NCI-H1694 (cell line): ENCODE measurements at places on chromosomes 12 and 14.

DNA sequence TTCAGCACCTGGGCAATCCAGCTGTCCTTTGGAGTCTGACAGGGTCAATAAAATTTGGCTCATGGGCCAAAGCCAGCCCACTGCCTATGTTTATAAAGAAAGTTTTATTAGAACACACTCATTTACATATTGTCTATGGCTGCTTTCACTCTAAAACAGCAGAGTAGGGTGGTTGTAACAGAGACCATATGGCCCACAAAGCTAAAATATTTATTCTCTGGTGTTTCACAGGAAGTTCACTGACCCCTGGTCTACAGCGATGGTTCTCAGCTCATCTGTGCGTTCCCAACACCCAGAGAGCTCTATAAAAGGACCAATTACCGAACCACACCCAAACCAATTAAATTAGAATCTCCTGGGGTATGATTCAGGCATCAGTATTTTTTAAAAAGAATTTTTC is 37.7 kb upstream of the RTRAF start:
- no peak for DNase-seq

GRCh38 chr14:23407516-23408306 is at the start of gene MYH6:
Gene MYH6 (minus strand): TSS chr14:23408273. CDS start chr14:23407223, 1,050 bp downstream.
- no peak for DNase-seq

- DNase-seq, result no peak
These were observed 612.5 kb downstream of the FSCB start for GRCh38 chr14:43894534-43894933.

DNA sequence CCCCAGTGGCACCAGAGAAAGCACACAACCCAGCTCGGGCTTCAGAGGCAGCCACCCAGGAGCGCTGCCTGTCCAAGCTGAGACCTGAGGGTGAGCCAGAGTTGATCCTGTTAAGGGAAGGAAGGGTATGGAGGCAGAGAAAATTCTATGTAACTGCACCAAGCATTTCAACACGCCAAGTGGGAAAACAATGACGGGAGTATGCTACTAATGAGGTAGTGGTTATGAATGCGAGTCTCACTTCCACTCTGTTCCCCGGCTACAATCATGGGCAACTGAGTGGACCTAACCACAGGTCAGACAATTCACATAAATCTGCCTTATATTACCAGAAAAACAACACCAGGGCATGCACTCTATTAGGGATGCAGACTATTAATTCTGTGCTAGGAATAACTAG is 9.9 kb downstream of the ATG14 start:
- DNase-seq, result no peak

GRCh38 chr12:95142431-95143151 is 69.2 kb upstream of the NR2C1 start:
- DNase-seq, result no peak

DNA sequence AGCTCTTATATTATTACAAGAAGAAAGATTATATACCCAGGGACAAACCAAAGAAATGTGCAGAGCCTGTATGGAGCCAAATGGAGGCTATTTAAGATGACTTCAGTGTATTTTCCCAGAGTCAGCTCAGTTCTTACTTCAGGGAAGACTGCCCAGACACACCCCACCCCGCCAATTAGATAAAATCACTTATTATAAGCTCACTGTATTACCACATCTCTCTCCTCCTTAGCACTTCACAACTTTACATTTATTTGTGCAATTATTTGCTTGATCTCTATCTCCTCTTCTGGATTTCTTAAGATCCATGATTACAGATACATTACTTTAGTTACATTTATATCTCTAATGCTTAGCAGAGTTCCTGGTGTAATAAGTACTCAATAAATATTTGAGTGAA is 24.7 kb upstream of the WDR89 start:
- no peak for DNase-seq

DNA sequence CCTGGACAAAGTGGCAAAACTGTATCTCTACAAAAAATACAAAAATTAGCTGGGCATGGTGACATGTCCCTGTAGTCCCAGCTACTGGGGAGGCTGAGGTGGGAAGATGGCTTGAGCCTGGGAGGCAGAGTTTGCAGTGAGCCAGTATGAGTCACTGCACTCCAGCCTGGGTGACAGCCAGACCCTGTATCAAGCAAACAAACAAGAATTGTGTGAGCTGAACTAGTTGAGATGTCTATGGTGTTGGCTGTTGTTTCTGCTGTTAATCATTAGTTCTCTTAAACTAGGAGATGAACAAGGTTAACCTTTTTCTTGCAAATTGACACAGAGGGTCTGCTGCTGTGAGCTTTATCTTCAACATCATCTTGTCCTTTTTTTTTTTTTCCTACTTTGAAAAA is 23.6 kb downstream of the RASSF3 start:
- DNase-seq, result no peak

GRCh38 chr12:11978726-11979384 is 91.9 kb upstream of the BCL2L14 start:
- DNase-seq, result no peak

DNA sequence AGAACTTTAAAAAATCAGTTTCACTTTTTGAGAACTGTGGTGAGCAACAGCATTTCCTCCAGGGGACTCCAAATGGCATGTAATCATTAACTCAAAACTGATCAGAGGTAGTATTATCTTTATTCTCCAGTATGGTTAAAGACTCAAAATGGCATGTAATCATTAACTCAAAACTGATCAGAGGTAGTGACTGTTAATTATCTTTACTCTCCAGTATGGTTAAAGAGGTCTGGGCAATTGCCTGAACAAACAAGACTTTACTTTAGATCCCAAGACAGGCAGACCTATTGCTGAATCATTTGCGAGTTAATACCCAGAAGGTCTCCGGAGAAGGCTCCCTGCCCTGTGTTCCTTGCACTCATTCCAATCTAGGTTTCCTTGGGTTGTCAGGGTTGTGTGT is 6.6 kb upstream of the ACADS start:
- DNase-seq, result no peak

DNA sequence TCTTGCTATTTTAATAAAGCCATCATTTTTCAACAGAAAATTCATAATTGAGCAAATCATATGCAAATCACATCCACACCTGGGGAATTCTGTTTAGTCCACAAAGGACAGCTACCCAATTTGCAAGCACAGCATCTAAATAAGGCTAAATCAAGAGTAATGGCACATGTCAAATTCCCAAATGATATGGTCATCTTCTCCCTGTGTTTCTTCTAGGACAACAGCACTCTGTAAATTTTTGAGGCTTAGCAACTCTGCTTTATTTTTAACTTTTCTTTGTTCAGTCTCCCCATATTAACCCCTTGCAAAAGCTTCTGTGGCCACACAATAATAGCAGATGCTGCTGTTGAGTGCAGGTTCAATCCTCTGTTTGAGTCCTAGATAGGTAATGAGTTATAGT is 155.6 kb upstream of the DAAM1 start:
- no peak for DNase-seq

- no peak for DNase-seq
These were observed 69.1 kb downstream of the VCPKMT start for GRCh38 chr14:50047274-50047676.

DNA sequence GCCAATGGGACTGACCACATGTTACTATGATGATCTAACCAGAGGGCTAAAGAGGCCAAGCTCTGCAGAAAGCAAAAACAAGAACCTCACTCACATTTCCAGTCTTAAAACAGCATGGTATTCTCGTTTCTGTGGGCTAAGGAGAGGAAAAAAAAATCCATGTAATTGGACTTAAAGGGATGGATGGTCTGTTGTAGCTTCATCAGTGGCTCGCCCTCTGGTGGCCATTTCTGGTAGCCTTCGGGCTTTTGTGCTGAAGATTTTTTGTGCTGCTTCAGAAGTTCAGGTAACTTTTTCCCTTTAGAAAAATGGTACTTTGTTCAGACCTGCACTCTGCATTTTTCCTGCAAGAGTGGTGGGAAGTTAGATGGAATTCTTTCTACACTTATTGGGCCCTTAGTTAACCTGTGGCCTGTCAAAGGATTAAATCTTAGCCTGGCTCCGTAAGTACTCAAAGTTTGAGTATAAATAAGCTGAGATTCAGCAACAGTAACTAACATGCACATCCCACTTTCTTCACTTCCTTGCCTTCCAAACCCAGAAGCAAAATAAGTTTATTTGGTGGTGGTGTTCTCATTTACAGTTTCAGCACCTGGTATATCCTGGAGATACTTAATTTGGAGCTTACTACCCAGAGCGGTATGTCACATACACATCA is 22.3 kb downstream of the DCAF4 start:
- peak; percentile 65 for DNase-seq

DNA sequence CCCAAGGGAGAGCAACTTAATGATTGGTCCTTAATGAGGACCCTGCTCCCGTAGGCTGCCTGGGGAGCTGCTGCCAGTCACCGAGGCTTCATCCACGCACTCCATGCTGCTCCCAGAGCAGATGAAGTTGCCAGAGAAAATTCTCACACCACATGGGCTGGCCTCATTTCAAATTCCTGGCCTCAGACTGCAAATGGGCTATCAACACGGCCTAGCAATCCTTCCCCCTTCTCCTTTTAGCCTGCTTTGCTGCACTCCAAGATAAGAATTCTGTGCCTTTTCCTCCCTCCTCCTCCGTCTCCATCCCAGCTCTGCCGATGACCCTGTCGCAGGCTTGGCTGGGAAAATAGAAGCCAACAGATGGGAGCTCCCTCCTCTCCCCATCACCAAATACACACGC is 10.8 kb upstream of the DGLUCY start:
- peak; percentile 36 for DNase-seq

- no peak for DNase-seq
These were observed 3.7 kb downstream of the TDG start for GRCh38 chr12:103969391-103969790.

GRCh38 chr12:66600903-66601302 is 78.0 kb downstream of the GRIP1 start:
- no peak for DNase-seq

DNA sequence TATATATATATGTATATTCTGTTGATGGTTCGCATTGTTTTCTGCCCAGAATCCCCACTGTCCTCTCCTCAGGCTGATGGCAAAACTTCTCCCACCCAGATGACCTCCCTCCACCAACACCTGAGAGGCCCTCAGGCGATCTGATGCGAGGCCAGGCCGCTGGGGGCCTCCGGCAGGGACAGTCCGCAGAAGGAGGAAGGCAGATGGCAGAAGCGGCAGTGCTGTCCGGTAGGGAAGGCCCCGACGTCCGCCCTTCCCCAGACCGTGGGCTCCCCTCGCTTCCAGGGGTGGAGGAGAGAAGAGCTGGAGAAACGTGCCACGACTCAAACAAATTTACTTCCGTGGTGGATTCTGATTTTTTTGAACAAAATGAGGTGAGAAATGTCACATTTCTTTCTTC is 178.3 kb upstream of the RGS6 start:
- no peak for DNase-seq

DNA sequence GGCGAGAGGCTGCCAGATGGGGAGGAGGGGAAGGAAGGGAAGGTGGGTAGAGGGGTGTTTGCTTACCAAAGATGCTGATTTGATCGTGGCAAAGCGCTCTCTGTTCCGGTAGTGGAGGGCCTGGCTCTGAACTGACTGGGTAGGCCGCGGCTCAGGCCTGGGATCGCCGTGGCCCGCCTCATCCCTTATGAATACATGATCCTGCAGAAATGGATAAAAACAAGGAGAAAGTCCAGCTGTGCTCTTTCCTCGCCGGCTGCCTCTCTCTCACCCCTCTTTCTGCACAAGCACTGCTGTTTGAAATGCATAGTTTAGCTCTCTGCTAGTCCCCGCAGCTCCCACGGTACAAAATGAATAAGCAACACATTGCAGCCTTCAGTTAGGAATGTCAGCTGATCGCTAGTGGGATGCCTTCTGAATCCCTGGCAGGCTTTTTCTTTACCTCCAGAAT is 53.8 kb downstream of the PEBP1 start:
- DNase-seq, result peak; percentile 60

- DNase-seq, result no peak
These were observed 34.2 kb downstream of the RILPL1 start for GRCh38 chr12:123499332-123499731.

- DNase-seq, result no peak
These were observed 232.2 kb upstream of the PLEKHG7 start for GRCh38 chr12:92470608-92471021.

DNA sequence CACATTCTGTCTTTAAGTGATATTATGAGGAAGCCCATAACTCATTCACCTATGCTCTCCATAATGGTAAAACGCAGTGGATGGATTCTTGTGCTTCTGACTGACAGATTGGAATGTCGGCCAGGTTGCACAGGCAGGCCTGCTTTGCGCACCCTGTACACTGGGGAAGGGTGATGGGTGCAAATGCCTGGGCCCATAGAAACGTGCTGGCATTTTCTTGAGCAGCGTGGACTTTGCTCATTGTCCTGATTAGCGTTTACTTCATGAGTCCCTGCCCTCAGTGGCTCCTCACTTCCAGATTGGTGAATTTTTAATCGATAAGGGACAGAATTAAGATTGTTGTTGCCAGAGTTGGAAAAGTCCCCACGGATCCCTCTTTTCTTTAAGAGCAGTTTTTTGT is 80.9 kb upstream of the TRAF3 start:
- DNase-seq, result no peak

DNA sequence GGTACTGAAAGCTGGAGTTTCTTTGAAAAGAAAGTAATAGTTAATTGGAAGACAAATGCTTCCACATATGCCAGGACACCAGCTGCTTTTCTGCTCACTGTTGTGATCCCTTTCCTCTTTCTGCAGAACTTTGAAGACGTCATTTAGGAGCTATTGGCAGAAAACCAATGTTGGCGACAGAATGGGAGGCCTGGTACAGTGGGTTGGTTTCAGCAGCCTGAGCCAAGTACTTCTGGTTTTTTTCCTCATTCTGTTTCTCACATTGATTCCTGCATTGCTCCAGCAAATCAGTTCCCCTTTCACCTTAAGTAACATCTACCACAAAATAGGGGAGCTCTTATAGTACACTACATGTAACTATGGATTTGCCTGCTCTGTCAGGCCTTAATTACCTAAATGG is 96.9 kb downstream of the FIGNL2 start:
- DNase-seq, result peak; percentile 20

DNA sequence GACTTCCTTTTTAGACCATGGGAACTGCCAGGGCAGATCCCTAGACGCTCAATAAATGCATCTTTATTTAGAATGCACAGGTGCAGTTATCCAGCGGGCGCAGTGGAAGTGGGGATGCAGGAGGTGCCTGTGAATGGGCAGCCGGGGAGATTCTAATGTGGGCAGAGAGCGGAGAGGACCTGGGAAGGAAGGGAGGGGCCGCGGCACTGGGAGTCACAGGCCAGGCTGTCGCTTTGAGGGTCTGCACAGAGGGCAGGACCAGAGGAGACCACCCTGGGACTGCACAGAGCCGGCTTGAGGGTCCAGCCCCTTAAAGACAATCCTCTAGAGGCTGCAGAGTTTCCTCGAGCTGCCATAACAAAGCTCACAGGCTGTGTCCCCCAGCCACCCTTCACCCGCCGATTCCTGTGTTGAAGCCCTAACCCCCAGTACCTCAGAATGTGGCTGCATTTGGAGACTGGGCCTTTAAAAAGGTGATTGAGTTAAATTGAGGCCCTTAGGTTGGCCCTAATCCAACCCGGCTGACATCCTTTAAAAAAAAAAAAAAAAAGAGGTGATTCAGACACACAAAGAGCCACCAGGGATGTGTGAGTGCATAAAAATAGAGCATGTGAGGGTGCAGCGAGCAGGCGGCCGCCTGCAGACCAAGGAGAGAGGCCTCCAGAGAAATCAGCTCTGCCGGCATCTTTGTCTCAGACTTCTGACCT is 44.4 kb upstream of the PPP2R5C start:
- DNase-seq, result no peak

- no peak for DNase-seq
These were observed 21.8 kb upstream of the RAB35 start for GRCh38 chr12:120138366-120138765.
